SW 1271 (cell line): ENCODE measurements at places on chromosomes 13 and 19.

DNA sequence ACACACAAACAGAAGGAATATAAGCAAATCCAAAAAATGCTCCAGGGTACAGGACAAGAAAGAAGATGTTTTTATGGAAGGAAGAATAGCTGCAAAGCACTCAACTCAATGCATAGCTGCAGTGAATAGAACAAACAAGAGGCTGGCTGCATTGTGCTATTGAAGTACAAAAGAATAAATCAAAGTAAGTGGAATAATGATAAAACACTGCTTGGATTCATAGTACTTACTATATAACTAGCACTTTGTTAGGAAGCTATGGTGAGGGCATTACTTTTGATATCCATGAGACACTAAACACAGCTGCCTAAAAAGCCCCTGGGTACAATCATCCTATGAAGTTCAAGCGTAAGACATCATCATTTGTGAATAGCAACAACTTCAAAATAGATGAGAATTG lies 350.1 kb downstream of the PCDH9 start:
- no peak for DNase-seq

- no peak for DNase-seq
Observed at GRCh38 chr13:112756967-112757758, 67.3 kb downstream of the ATP11A start.

GRCh38 chr13:33992881-33993336 lies 175.0 kb downstream of the RFC3 start:
- DNase-seq, result no peak

GRCh38 chr13:63048653-63049052 lies 1633.0 kb upstream of the PCDH20 start:
- DNase-seq, result no peak

DNA sequence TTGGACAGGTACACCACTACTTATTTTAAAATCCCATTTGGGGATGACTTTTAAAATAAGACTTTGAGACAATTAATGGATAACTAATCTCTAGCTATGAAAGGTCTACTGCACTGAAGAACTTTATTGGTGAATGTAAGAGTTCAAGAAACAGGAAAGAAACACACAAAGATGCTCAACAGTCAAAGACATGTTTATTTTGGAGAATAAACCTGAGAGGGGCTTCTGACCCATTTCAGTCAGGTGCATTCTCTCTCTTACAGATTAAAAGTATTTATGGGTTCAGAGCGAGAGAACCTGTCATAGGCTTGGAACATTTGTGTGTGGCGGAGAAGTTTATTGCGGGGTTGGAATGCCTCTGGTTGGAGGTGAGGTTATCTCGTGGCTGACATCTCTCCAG lies 94.3 kb upstream of the USP29 start:
- DNase-seq, result no peak

- DNase-seq, result no peak
Observed at GRCh38 chr19:49938662-49939061, 9.4 kb upstream of the NUP62 start.

DNA sequence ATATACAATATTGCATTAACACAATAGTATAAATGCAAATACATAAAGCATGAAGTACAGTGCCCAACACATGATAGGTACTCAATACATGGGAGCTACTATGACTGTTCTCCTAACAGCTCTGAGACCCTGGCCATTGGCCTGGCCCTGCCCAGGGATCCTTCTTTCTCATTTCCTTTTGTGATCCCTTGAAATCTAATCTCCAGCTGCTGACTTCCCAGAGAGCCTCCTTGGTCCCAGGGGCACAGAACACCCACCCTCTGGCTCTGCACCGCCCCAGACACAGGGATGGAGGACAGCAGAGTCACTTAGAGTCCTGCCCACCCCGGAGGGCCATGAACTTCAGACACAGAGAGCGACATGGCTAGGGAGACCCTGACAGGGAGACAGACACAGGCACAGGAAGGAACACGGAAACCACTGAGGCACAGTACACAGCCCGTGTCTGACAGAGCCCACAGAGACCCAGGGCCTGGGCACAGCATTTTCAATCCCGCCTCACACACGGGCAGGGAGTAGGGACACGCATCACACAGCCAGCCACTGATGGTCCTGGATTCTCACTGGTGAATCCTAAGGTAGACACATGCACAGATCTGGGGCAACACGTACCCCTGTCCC lies 4.2 kb upstream of the SYCN start:
- DNase-seq, result no peak

- DNase-seq, result no peak
Observed at GRCh38 chr19:17946965-17947784, 14.4 kb downstream of the CCDC124 start.

DNA sequence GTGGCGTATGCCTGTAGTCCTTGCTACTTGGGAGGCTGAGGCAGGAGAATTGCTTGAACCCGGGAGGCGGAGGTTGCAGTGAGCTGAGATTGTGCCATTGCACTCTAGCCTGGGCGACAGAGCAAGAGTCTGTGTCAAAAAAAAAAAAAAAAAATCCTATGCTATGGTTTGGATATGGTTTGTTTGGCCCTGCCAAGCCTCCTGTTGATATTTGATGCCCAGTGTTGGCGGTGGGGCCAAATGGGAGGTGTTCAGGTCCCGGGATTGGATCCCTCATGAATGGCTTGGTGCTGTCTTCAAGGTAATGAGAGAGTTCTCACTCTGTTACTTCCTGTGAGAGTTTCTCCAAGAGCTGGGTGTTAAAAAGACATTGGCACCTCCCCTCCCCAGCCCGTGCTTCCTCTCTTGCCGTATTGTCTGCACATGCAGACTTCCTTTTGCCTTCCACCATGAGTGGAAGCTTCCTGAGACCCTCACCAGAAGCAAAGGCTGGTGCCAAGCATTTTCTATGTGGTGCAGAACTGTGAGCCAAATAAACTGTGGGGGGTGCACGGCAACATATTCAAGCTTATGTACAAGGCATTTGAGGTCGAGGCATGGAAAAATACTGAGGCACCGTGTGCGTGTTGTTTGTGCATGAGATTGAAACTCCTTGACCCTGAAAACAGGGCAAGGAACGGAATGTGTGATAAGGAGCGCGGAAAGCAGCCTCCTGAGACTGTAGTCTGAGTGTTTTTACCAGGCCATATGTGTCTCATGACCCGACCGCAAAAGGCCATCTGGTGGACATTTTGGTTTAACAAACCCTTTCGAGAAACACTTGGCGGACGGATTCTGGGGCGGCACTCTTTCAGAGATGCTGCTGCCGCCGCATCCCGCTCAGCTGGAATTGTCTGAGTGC lies 7.3 kb downstream of the SIGLEC9 start:
- DNase-seq, result no peak

- DNase-seq, result no peak
Observed at GRCh38 chr13:44352202-44352601, 21.4 kb upstream of the SERP2 start.

DNA sequence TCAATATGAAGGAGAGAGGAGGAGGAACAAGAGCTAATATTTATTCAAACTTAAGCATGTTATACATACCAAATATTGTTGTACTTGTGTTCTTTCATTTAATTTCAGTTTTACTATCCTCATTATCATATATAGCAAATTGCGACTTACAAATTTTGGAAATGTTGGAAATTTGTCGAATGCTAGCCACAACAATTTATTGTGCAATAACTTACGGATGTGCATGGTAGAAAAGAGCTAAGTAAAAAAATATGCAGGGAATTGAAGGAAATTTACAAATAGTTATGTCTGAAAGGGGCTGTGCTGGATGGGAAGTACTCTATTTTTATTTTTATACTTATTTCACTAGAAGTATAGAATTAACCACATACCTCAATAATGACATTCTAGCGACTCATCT lies 376.3 kb downstream of the PCDH20 start:
- DNase-seq, result no peak

GRCh38 chr13:81800433-81800832 lies 1459.5 kb upstream of the SPRY2 start:
- DNase-seq, result no peak

GRCh38 chr13:46571909-46572595 lies 19.1 kb downstream of the LRCH1 start:
- no peak for DNase-seq

DNA sequence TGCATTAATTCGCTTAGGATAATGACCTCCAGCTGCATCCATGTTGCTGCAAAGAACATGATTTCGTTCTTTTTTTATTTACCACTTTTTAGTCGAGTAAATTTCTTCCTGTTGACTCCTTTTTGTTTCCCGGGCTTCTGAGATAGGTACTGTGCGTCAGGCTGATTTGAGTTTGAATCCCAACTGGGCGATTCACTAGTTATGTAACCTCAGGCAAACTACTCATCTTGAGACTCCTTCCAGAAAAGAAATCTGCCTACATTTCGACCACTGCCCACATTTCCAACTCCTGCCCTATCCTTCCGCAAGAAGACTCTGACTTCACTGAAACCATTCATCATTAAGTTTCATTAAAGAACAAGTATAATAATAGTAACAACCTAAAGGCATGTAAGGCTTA lies 8.2 kb downstream of the SCEL start:
- DNase-seq, result no peak

DNA sequence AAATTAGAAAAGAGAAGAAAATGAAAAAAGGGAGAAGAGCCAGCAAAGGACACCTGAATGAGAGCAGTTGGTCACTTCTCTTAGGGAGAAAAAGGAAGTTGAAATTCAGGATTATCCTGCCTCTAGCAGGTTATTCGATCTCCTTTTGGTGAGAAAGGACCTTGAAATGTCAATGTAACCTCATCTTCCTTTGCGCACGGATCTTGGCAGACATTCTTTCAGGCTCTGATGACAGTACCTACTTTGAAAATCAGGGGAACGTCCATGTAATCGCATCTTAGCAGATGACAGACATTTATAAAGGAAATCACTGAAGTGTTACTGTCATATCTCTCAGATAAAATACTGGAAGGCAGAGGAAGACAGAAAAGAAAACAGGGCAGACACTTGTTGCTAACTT lies 36.7 kb downstream of the FRY start:
- no peak for DNase-seq

DNA sequence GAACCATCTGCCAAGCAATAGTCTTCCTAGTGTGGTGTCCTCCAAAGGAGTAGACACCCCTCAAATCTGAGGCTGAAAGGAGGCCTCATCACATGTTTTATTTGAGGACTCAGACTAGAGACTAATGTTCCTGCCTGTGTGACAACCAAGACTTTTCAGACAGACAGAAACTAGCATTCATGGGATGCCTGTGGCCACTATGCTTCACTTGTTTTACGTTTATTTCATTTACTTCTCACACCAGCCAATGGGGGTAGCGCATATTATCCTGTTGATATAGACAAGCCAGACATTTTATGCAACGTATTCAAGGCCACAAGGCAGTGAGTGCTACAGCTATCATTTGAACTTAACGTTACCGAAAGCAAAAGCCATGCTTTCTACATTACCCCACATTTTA lies 391.7 kb upstream of the HTR2A start:
- DNase-seq, result no peak

- DNase-seq, result no peak
Observed at GRCh38 chr19:46861691-46862502, 1.1 kb downstream of the ARHGAP35 start.

GRCh38 chr13:82634946-82635345 lies 1247.3 kb downstream of the SLITRK1 start:
- DNase-seq, result no peak

- DNase-seq, result peak; percentile 25
Observed at GRCh38 chr19:49637821-49638738, 1.9 kb downstream of the RRAS start.

DNA sequence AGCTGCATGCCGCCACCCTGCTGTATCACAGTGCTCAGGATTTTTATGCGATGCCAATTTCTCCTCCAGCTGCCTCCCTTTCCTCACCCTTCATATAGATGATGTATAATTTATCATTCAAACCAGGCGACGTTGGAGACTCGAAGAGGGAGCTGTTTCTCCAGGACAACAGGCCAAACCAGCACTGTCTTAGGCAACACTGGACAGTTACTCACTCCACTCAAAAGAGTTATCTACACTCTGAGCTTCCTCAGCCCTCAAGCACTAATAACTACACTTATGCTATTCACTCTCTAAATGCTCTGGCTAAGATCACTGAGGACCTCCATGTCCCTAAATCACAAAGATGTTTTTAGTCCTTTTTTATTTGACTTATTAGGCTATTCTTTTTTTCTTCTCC lies 87.3 kb upstream of the RFC3 start:
- DNase-seq, result no peak

GRCh38 chr19:13781547-13781946 lies 7.3 kb downstream of the C19orf53 start:
- no peak for DNase-seq

DNA sequence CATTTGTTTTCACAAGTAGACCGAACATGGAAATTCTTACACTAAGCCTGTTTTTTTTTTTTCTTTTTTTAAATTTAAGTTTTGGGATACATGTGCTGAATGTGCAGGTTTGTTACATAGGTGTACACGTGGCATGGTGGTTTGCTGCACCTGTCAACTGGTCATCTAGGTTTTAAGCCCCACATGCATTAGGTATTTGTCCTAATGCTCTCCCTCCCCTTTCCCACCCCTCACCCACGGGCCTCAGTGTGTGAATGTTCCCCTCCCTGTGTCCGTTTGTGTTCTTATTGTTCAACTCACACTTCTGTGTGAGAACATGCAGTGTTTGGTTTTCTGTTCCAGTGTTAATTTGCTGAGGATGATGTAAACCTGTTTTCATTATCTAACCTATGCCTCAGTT lies 2.6 kb downstream of the NLRP4 start:
- no peak for DNase-seq

- no peak for DNase-seq
Observed at GRCh38 chr13:83880275-83881139, 1.8 kb downstream of the SLITRK1 start.

GRCh38 chr13:51626749-51627148 lies 42.5 kb downstream of the WDFY2 start:
- no peak for DNase-seq

DNA sequence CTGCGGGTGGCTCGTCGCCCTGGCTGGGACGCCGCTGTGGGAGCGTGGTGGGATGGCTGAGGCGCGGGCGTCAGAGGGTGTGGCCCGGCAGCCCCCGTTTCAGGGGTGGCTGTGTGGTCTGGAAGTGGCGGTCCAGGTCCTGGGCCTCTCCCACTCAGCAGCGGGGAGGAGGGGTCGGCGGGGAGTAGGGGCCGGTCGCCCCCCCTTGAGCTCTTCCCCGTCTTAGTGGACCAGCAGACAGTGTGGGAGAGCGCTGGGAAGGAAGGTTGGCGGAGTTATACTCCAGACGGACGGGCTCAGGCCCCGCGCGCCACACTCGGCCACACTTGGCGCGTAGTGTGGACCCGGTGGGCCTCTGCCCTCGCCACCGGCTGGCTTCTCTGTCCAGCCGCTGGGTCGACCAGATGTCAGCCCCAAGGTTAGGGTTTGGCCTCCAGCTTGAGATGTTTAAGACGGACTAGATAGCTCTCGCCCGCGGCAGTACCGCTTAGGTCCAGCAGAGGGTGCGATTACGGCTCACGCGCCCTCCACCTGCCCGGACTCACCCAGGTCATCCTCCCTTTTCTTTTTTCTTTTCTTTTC lies 21.7 kb upstream of the ZNF429 start:
- no peak for DNase-seq
